Stimulated activated CD8-positive, alpha-beta memory T cell treated with anti-CD3 and anti-CD28 coated beads, Interleukin-4, amount 100 ng/mL, for 4 hours (primary cell): ENCODE measurements at places on chromosomes 3 and 15.

GRCh38 chr3:71016178-71016845 lies 567.2 kb downstream of the FOXP1 start:
- no peak for DNase-seq

GRCh38 chr3:5227812-5228211 lies 40.3 kb downstream of the EDEM1 start:
- DNase-seq: no peak

DNA sequence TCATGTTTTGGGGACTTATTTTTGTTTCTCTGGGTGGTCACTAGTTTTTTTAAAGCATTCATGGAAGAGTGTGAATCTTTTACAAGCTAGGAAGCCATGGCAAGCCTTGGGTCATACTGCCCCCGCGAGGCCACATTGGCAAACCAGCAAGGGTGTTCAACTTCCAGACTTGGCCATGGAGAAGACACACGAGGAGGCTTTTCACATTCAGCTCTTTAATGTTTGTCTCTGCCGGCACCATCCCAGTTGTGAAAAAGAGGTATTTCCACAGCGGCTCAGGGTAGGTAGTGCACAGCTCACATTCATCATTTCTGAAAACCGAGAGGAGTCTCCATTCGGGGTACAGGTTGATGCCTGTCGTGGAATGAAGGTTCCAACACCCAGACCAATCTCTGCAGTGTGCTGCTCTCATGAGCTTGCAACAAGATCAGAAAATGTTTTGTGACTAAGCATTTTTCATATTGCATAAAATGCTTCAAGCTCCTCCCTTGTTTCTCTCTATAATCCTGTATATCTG lies 7.7 kb downstream of the CCR5 start:
- peak; percentile 35 for DNase-seq

DNA sequence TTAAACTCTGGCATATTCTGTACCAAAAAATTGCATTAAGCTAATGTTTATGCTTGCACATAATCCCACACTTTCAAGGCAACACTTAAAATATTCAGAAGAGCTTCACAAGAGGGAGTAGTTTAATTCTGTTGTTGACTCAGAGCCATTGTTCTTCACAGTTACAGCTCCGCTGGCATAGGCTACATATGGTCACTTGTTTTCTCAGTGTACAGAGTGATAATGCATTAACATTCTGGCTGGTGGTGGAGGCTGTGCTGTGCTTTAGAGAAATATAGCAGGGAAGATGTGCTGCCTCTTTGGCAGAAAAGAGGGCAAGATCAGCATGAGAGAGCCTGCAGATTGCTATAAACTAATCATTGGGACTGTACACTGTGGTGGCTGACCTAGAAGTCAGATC lies 13.3 kb downstream of the NLGN1 start:
- DNase-seq: no peak

- DNase-seq: no peak
These were observed 179.7 kb upstream of the TOPAZ1 start for GRCh38 chr3:44061961-44062360.

DNA sequence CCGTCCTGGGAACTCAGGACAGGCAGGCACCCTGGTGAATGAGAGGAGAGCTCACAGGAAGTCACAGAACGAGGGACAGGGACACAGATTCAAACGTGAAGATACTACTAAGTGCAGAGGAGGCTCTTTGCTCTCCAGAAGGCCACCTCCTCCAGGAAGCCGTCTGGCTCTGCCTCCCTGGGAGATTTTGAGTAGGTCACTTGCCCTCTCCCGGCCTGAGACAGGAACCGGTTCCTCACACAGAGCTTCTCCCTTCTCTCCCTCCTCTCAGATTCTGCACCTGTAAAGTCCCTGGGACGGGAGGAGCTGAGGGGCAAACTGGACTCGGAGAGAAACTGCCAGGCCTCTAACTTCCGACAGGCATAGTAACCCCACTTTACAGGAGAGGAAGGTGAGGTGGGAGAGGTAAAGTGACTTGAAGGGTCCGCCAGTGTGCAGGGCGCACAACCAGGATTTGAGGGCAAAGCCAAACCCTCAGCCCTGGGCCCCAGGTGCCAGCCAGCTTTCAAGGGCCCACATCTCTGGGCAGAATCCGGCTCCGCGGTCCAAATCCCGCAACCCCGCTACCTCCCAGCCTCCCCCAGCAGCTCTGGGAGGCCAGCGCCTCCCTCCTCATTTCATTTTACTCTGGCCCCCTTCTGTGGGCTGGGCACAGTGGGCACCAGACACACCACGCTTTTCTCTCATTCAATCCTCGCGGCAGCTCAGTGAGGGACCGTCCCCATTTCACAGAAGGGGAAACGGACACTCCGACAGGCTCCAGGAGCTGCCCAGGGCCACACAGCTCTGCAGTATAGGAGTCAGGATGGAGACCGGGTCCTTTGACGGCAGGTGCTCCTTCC lies 150.2 kb downstream of the SMAD6 start:
- no peak for DNase-seq

GRCh38 chr3:81871358-81872155 lies 110.1 kb upstream of the GBE1 start:
- DNase-seq: no peak

- DNase-seq: no peak
These were observed 11.3 kb downstream of the DNAAF4 start for GRCh38 chr15:55496716-55497115.

DNA sequence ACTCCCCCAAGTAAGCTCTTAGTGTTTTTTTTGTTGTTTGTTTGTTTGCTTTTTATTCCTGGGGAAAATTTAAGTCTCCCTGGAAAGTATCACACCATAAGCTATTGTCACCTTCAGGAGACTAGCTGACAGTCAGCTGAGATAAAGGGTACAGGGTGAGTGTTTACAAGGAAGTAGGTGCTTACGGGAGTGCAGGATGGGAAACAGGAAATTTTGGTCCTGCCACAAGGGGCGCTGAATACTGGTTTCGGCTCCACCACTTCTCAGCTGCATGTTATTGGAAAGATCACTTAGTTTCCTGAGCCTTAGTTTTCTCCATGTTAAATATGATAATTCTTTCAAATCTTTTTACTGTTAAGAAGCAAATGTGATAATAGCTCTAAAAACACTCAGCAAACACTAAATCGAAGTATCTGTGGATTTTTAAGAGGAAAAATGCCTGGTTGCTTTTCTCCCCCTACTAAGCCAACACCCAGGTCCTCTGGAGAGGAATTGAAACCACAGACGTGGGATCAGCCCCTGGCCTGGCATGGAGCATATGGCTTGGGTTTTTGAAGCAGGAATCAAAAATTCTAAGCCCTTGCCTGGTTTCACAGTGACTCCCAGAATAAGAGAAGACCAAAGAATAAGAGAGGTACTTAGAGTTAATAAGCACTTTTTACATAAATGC lies 90.7 kb downstream of the SCN11A start:
- DNase-seq: no peak

DNA sequence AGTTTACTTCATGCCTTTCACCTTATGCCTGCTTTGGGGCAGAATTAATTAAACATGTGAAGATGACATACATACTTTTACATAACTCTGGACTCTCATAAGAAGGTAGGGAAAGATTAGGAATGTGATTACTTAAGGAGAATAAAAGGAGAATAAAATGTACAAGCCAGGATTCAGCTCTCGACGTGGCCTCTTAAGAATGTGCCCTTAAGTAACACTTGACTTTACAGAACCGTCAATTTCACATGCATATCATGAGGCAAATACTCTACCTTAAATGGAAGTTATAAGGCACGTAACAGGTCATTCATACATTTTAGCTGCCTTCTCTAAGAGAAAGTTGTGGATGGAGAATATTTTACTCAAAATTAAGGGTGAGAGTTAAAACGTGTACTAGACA lies 263.7 kb upstream of the LMCD1 start:
- DNase-seq: no peak
